ENCODE measurements at places on chromosomes 5 and 9.

GRCh38 chr5:65978251-65978650 is 51.9 kb downstream of the ERBIN start:
- no peak overlapping the region for H3K27ac ChIP-seq
- peaks cover 7% of the 10 kb centered on the region for H3K4me1 ChIP-seq
- H3K36me3 ChIP-seq, result no peaks in the 10 kb centered on the region
- H3K27me3 ChIP-seq, result no peaks in the 10 kb centered on the region

DNA sequence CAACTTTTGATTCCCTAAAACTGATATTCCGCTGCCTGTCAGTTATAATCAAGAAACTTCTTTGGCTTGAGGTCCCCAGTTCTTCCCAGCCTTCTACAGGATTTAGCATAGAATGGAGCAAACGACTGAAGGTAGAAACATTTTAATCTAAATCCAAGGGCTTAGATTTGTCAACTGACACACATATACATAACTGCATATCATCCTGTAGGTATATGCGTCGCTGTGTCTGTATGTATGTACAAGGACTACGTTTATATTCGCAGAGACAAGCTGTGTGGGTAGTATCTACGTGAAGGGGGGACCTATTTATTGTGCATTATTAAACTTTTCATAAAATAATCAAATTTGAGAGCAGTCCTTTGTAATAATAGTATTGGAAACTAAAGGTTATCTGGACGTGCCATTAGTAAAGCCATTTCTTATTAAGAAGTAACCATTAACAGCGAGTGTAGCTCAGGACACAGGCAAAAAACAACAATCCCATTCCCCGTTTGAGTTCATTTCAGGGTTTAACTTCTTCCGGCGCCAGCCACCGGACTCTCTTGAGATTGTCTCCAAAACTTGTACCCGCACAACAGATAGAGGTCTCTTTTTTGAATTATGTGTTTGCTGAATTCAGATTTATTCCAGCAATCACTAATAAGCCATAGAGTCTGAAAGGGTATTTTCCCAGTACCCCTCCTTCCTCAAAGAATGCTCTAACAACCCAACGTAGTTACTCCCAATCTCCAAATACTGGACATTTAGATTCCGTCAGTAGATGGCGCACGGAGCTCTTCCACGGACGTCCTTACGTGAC is 2.1 kb upstream of the MLLT3 start:
- peaks cover 3% of the 10 kb centered on the region for H3K36me3 ChIP-seq
- no peak overlapping the region for H3K27ac ChIP-seq

- no peaks in the 10 kb centered on the region for H3K27me3 ChIP-seq
- H3K27ac ChIP-seq, result no peak overlapping the region
These were observed 152.7 kb upstream of the GAS1 start for GRCh38 chr9:87100001-87100400.

GRCh38 chr9:123678038-123678877 is 251.7 kb downstream of the DENND1A start:
- no peaks in the 10 kb centered on the region for H3K36me3 ChIP-seq
- H3K27ac ChIP-seq, result no peak overlapping the region
- no peak for DNase-seq

DNA sequence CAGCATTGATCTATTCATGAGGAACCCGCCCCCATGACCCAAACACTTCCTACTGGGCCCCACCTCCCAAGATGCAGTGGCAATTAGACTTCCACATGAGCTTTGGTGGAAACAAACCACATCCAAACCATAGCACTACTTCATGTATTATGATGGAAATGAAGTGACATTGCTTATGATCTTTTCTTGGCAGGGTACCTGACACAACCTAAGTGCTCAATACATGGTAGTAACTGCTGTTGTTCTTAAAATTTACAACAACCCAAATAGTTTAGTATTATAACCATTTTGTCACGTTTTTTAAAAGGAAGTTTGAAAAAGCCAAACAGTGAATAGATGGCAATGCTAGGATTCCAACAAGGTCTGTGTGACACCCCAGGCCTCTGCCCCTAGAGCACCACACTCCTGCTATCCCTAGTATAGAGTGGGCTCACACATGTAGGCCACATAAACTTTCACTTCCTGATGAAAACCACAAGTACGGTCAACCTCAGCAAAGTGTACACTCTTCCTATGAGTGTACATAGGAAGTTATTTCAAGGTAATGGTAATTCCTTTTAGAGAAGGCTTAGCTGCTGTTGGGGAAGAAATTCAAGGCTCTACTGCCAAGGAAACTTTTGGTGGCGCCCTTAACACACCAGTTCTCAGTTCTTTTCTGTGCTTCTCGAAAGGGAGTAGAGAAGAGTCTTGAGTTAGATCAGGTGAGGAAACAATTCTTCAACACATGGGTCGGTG is 97.6 kb downstream of the ARSB start:
- H3K27ac ChIP-seq, result no peak overlapping the region
- H3K36me3 ChIP-seq, result no peaks in the 10 kb centered on the region
- H3K27me3 ChIP-seq, result no peaks in the 10 kb centered on the region
- no peaks in the 10 kb centered on the region for H3K4me1 ChIP-seq
- no peak overlapping the region for H3K4me3 ChIP-seq
- no peak for DNase-seq

GRCh38 chr5:136309376-136309775 is 56.0 kb downstream of the TRPC7 start:
- H3K4me1 ChIP-seq, result no peaks in the 10 kb centered on the region
- no peak for DNase-seq
- H3K36me3 ChIP-seq, result no peaks in the 10 kb centered on the region
- no peak overlapping the region for H3K4me3 ChIP-seq
- peaks cover 2% of the 10 kb centered on the region for H3K27me3 ChIP-seq
- H3K27ac ChIP-seq, result no peak overlapping the region

DNA sequence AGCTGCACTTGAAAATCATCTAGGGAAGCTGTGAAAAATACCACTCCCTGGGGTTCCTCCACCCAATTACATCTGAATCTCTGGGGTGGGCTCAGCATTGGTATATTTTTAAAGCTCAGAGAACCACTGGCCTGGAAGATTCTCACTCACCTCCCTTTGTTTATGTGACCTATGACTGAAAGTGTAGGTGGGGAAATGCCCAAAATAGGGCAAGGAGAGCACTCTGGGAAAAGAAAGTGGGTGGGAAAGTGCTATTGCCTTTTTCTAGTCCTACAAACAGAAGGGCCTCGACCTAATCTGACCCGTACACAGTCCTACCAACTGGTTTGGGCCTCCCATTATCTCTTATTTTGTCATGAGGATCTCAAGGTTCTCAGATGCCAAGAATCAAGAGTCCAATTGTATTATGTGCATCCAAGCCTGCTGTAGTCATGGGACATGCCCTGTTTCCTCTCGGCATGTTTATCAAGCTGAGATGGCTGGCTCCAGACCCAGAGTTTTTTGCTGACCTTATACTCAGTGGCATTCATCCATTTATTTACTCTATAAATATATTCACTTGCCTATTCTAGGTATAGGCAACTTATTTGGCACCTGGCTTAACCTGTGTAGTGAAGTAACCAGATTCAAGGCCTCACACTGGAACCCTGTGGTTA is 483.7 kb downstream of the ENC1 start:
- no peaks in the 10 kb centered on the region for H3K27me3 ChIP-seq
- DNase-seq, result no peak
- no peaks in the 10 kb centered on the region for H3K4me1 ChIP-seq
- no peak overlapping the region for H3K27ac ChIP-seq
- H3K4me3 ChIP-seq, result no peak overlapping the region
- no peaks in the 10 kb centered on the region for H3K36me3 ChIP-seq
